ENCODE measurements at places on chromosomes 16 and 17. TPM values are rescaled to one million over a fixed set of nuclear protein-coding genes. Genes with fewer than 3 reads are reported as not detected.

DNA sequence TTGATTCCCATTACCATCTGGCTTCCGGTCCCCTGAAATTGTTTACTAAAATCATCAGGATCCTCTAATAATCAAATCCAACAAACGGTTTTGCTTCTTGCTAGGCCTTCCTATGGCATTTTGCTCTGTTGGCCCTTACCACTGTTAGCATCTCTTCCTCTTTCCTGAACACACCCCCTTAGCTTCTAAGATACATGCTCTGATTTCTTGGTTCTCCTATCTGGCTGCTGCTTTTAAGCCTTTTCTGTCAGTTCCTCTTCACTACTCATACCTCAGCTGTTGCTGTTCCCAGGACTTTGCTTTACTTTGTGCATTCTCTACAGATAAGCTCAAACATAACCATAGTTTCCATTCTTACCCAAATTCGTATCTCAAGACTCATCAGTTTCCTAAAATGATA is 11.4 kb downstream of the CAPNS2 start:
- DNase-seq = no peak

ARHGAP23 gene
- polyA plus RNA-seq = 9.0 TPM

DNA sequence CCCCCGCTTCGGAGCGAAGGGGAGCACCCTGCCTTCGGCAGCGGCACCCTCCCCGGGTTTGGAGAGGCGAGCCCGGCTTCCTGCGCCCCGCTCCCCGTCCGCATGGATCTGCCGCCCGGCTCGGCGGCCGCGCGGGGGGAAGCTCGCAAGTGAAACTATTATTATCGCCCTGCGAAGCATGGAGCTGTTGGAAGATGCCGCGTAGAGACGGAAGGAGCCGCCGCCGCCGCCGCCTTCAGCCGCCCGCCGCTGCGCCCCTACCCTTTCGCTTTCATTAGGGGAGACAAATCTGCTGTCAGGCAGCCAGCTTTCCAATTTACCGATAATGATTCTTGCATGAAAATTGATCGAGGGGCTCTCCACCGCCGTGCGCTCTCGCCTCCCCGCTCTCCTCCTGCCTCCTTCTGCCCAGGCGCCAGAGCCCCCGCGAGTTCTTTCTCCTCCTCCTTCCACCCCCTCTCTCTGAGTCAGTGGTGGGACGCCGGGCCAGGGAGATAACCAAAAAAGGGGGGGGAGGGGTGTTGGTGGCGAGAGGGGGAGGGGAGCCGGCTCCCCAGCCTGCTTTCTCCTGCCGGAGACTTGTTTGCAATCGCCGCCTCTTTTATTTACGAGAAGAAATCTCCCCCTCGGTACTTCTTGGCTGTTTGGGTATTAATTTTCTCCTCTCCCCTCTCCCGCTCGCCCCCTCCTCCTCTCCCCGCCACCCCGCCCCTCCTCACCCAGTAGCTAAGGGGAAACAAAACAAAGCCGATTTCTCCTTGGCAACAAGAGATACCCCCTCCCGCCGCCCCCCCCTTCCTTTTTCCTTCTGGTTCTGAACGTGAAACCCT is 58.0 kb upstream of the GSE1 start:
- DNase-seq = peak; percentile 90

DNA sequence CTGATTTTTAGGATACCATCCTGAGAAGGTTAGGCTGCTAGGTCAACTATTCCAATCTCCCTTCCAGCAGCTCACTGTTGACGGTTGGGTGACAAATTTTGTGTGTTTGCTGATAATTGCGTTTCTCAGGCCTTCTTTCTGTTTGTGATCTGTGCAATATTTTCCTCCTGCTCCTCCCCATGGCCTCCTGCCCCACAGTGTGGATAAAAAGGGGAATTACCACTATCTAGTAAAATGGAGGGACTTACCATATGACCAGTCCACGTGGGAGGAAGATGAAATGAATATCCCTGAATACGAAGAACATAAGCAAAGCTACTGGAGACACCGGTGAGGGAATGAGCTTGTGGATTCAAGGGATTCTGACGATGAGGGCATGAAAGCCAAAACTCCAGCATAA is 9.2 kb downstream of the CHD3 start:
- DNase-seq = no peak

UTS2R gene
- not detected for polyA plus RNA-seq

MIS12 gene
- 19.3 TPM for polyA plus RNA-seq

CDH15 gene
- 0.14 TPM for polyA plus RNA-seq

- no peak for DNase-seq
Observed at GRCh38 chr16:12828206-12828605, 24.5 kb upstream of the CPPED1 start.

- no peak for DNase-seq
Observed at GRCh38 chr16:10171221-10171620, 11.0 kb downstream of the GRIN2A start.

CHRNE gene
- polyA plus RNA-seq = 1.2 TPM

DNA sequence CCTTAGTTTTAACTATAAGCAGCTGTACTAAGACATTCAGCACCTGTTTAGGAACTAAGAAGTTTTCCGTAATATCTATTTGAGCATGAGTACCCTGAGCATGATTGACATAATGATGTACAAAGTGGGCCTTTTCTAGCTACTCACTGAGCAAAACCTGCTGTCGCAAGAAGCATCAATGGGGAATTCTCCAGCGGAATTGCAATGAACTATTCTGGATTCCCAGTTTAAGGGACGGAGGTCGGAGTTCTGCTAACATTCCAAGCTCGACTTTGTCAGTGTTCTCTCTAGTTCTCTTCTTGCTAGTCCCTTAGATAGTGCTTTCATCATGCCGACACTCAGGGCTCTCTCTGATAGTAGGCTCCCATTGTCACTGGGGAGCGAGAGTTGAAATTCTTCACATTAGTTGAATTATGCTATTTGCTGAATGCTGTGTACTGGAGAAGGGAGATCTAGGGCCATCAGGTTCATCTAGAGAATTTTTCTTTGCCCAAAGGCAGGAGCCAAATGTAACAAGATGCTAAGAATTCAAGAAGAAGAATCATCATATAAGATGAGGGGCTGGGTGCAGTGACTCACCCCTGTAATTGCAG is 40.2 kb upstream of the MYH2 start:
- DNase-seq = no peak

DNA sequence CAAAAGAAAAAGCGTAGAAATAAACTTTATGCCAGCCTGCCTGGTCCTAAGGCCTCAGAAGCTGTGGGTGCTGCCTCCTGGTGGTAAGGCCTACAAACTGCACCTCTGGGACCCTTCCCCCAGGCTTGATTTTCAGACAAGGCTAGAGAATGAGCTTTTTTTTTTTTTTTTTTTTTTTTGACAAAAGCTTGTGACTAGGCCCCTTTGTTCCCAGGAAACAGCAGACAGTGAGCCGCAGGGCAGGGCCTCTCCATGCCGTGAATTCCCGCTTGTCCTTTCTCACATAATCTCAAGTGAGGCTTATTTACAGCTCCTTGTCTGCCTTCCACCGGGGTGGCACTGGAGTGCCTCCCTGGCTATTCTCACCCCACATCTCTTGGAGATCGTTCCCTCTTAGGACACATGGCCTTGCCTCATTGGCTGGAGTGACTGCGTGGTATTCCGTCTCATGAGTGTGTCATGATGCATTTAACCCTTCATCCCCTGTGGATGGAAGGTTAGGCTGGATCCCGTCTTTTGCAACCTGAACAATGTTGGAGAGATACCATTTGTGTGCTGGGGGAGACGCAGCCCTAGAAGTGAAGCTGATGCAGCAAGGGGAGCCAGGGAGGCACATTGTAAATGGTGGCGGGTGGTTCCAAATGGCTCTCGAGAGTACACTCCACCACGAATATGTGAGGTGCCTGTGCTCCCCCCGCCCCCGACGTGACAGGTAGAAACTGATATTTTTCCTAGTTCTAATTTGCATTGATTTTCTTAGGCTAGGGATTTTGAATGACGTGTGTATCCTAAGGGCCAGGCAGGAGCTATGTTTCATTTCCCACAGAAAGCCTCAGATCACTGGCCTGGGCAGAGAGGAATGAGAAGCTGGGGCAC is 49.6 kb downstream of the USP22 start:
- peak; percentile 82 for DNase-seq

- DNase-seq = no peak
Observed at GRCh38 chr17:81947189-81947588, at the start of gene MYADML2. Gene MYADML2, minus strand, starts transcription at chr17:81947233. Its CDS starts 5,492 bp downstream, at chr17:81941741.

GRCh38 chr17:78892062-78892456 is 10.9 kb downstream of the CEP295NL start:
- DNase-seq = no peak

DNA sequence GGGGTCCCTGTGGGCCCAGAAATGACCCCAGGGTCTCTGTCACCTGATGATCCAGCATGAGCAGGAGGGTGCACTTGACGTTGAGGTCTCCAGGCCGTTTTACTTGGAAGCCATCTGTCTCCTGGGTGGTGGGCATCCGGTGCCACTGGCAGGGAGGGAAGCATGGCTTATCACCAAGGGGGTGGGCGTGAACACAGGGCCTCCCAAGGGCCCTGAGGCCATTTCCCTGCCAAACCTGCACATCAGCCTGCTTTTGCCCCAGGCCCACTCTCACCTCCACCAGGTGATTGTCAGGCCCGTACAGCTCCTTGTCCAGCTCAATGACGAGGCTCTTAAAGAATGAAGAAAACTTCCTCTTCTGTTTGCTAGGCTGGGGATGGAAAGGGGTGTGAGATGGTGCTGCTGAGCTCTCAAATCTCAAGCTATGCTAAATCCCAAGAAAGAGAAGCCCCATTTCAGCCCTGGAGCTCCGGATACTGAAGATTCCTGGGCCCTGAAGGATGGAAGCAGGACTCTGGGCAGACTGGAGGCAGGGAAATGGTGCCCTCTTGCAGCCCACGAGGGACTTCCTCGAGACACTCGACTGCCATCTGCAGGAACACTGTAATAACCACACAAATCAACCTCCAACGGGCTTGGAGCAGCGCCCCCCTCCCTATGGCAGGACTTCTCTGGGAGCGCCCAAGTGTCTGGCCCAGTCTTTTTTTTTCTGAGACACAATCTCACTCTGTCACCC is 7.1 kb upstream of the FTSJ3 start:
- peak; percentile 83 for DNase-seq

GRCh38 chr16:3129137-3130131 is 5.4 kb upstream of the ZNF213 start:
- DNase-seq = peak; percentile 91

GRCh38 chr16:1767116-1767994 is 4.0 kb downstream of the NME3 start:
- DNase-seq = no peak
